ENCODE measurements at places on chromosomes 16 and 17. TPM values are rescaled to one million over a fixed set of nuclear protein-coding genes. Genes with fewer than 3 reads are reported as not detected.

Gene GRB7
- total RNA-seq = 50.6 TPM

Gene AHSP
- 1.6 TPM for total RNA-seq

Gene EFNB3
- total RNA-seq = 11.4 TPM

Gene IRX5
- 0.59 TPM for total RNA-seq
